ENCODE measurements at places on chromosomes 6 and 20.
A peak's percentile ranks its signal among the peaks of the same experiment; 100 is the strongest.

DNA sequence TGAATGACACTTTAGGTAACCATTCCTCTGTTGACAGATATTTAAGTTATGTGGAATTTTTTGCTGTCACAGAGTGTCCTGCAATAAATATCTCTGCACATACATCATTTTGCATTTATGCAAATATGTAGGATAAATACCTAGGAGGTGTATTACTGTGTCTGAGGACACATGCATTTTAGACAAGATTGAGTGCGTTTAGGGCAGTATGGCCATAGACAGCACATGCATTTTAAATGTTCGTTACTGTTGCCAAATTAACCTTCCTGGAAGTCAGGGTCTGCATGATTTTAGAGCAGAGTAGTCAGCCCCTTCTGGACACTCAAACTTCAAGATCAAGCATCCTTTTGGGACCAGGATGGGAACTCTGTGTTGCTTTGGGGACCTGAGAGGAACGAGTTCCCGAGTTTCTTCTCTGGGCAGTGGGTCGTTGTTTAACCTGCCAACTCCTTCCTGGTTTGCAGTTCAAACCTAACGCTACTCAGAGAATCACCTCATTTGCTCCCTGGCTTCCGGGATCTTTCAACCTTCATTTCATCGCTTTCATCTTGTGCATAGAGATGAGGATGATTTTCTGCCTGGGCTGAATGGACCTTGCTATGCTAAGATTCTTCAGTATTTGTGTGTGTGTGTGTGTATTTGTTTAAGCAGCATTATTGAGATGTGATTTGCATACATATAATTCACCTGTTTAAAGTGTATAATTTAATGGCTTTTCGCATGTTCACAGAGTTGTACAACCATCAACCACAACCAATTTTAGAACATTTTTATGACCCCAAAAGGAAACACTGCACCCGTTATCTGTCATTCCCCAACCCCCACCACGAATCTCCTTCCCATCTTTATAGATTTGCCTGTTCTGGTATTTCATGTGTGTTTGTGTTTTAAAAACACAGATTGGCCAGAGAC is 9.8 kb downstream of the BCAS4 start:
- no peak for DNase-seq

DNA sequence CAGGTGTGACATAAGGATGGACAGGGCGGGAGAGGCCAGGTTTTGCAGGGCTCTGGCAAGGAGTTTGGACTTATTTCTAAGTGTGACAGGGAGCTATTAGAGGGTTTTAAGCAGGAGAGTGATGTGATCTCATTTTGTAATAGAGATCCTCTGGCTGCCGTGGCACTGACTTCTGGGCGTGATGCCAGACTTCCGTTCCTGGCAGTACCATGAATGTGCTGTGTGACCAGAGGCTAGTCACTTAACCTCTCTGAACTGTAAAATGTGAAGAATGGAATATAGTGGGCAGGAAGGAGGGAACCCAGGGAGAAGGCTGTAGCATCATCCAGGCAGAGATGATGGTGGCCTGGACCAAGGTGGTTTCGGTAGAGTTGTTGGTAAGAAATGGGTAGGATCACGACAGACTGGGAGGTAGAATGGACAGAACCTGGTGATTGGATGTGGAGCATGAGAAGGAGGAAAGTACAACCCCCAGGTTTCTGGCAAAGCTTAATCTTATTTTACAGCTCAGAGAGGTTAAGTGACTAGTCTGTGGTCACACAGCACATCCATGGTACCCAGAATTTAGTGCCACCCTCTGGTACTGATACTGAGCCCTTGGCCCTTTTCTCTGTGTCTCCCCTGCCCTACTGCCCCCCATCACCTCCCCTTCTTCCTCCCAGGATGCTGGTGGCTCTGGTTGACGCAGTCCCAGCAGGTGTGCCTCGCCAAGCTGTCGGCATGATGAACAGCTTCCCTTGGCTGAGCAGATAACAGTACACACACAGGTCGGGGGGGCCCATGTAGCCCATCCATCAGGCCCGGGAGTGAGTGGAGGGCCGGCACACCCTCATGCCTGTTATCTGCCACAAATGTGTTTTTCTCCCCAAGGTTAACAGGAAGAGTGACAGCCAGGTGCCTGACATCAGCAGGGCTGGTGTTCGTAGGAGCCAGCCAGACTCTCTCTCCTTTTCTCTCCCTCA is 52.9 kb upstream of the CTNNBL1 start:
- DNase-seq, result no peak

- DNase-seq, result peak; percentile 6
Measured at GRCh38 chr6:138105880-138106664, 1.1 kb downstream of the PERP start.

DNA sequence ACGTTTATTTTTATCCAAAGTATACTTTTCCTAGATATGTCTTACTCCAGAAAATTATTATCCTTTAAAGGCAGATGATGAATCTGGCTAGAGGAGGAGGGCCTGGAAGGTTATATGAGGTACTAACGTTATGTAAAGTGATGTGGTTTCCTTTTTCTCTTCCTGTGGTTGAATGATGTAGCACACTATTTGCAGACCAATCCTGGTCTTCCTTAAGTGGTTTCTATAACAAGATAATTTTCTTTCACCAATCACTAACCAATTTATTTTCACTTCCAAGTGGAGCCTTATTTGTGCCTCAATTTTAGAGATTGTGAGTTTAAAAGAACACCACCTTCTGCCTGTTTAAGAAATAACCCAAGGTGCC is 154.6 kb upstream of the SOX4 start:
- peak; percentile 70 for DNase-seq

- peak; percentile 29 for DNase-seq
Measured at GRCh38 chr6:42402184-42402583, 49.5 kb downstream of the TRERF1 start.

DNA sequence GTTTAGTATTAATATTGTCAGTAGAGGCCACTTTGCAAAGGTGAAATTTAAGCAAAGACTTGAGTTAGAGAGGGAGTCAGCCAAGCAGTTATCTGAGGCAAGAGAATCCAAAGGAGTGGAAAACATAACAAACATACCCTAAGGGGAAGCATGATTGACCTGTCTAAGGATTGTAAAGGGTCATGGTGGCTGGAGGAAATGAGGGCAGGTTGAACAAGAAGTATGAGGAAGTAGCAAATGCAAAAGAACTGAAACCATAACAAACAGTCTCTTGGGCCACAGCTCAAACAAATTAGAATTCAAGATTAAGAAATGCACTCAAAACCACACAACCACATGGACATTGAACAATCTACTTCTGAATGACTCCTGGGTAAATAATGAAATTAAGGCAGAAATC is 103.2 kb downstream of the FBXO5 start:
- no peak for DNase-seq

- no peak for DNase-seq
Measured at GRCh38 chr6:33423777-33424176, 3.9 kb downstream of the SYNGAP1 start.

DNA sequence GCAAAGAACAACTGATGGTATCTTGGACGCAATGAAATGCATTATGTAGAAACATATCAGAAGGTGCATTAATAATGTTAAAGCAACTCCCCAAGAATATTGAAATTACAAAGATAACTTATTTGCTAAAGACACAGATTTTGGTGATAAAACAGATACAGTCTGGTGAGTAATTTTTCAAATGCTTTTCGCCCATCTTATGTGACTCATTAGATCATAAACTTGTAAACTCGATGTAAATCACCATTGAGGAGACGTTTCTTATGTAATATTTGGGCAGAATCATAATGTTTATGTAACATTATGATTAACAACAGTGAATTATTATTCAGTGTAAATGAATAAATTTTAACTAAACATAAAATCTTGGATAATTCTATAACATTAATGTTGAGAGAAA is 608.1 kb downstream of the KIF16B start:
- DNase-seq, result no peak

GRCh38 chr6:149951626-149952025 is 9.8 kb downstream of the ULBP2 start:
- no peak for DNase-seq

DNA sequence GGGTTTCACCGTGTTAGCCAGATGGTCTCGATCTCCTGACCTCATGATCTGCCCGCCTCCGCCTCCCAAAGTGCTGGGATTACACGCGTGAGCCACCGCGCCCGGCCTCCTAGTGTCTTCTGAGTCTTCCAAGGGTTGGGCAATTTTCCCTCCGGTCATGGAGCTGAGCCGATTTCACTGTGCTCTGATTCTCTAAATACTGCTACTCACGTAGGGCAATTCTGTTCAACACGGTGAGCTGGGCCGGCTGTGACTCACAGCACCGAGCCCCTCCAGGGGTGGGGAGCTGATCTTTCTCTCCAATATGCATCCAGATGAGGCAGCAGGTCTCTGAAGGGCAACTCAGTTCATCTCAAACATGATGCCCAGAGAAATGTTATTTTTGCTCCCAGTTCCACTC is 71.6 kb upstream of the CD93 start:
- DNase-seq, result peak; percentile 35

DNA sequence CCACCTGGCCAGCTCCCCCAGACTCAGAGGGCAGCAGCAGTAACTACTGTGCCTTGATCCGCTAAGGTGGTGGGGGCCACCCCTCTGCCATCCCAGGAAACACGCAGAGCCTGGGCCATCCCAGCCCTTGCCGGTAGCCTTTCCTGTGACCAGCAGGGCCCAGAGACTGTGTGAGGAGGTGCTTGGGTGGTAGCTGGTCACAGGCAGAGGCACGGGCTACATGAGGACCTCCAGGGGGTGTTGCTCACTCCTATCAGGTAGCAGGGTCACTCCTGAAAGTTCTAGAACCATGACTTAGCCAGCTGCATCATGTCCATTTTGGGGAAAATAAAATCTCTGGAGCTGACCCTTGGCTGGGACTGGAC is 22.8 kb downstream of the PCMTD2 start:
- no peak for DNase-seq

- peak; percentile 90 for DNase-seq
Measured at GRCh38 chr6:4125933-4126864, 9.2 kb downstream of the ECI2 start.

DNA sequence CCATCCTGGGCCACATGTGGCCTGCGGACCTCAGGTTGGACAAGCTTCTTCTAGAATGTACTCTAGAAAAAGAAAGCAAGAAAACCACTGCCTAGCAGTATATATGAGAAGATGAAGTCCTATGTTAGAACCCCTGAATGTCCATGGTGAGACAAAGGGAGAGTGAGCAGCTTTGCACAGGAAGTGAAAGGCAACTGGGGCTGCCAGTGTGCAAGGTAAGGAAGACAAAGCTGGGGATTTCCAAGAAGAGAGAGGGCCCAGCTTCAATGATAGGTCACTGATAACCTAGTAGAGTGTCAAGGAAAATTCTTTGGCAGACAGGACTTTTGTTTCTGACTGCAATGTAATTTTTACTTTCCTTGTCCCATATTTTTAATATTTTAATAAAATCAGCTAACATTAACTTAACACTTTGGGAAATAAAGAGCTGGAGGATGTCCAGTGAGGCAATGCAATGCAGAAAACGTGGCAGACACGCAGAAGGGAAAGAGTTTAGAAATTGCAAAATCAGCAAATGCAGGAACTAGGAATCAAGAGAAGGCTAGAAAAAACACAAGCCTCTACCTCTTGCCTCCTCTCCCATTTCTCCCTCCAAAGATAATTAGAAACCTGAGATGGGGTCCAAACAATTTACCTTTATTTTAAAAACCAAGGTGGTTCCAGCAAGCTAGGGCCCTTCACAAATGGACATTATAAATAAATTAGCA is 47.4 kb downstream of the CYP39A1 start:
- DNase-seq, result no peak

DNA sequence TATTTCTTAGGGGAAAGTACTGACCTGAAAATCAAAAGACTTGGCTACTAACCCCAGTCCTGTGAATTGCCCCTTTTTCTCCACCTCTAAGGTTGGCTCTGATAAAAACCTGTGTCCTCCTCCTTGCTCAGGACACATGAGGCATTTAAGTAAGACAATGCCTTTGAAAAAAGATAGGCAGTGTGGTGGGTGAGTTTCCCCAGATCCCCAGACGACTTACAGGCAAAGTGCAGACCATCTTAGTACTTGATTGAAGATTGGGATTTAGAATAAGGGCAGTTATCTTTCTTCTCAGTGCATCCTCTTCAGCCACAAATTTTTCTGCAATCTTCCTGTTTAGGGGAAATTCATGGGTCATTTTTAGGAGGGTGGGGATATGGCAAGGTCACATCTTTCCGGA is 87.8 kb downstream of the KIZ start:
- DNase-seq, result no peak

- DNase-seq, result no peak
Measured at GRCh38 chr6:66199171-66199570, 492.1 kb upstream of the EYS start.

- DNase-seq, result no peak
Measured at GRCh38 chr6:75932067-75932466, 140.4 kb downstream of the IMPG1 start.

- DNase-seq, result no peak
Measured at GRCh38 chr20:3712279-3712873, at the start of gene SIGLEC1. Gene SIGLEC1 (minus strand): TSS chr20:3712600. CDS start chr20:3707128, 5,472 bp downstream.

DNA sequence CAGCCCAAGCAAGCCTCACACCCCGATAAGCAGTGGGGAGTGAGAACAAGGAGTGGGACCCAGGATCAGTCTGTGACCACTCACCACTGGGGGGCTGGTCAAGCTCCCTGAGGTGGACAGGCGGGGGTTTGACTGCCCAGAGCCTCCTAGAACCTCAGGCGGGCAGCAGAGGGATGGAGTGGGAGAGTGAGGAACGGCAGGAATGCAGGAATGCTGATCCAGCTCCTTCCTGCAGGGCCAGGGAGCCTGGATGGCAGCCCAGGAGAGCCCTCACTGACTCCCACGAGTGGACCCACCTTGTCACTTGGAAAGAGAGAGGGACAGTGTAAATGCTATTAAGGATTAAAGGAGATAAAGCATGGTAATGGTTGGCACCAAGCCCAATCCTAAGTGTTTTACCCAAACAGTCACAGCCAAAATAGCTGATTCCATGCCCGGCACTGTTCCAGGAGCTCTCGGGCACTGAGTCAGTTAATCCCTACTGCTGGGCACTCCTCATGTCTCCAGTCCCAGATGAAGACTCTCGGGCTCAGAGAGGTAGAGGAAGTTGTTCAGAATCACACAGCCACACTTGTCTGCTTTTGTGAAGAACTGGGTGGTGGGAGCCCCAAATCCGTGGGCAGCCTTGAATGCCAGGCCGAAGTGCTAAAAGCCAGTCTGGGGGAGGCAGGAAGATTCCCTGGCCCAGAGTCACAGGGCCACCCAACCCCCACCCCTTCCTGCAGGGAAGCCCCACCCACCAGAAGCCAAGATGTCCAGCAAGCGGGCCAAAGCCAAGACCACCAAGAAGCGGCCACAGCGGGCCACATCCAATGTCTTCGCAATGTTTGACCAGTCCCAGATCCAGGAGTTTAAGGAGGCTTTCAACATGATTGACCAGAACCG is 3.1 kb downstream of the MYL9 start:
- peak; percentile 73 for DNase-seq

GRCh38 chr6:30557683-30557981 is 537 bp downstream of the PRR3 start:
- DNase-seq, result no peak

GRCh38 chr6:39062014-39062740 is 13.6 kb downstream of the GLP1R start:
- DNase-seq, result no peak

- DNase-seq, result no peak
Measured at GRCh38 chr6:123658848-123659247, 22.1 kb upstream of the TRDN start.
